ENCODE measurements at places on chromosomes 11 and 22. TPM values are rescaled to one million over a fixed set of nuclear protein-coding genes. Genes with fewer than 3 reads are reported as not detected.

The GGTLC2 gene
- not detected for polyA plus RNA-seq

The FJX1 gene
- polyA plus RNA-seq = 34.5 TPM

The ACTN3 gene
- 0.03 TPM for polyA plus RNA-seq

The SLC6A5 gene
- polyA plus RNA-seq = not detected

The KCNQ1OT1 gene
- polyA plus RNA-seq = 0.05 TPM
